NCI-H1048 (cell line): ENCODE measurements at places on chromosomes 2 and 18.
A peak's percentile ranks its signal among the peaks of the same experiment; 100 is the strongest.

DNA sequence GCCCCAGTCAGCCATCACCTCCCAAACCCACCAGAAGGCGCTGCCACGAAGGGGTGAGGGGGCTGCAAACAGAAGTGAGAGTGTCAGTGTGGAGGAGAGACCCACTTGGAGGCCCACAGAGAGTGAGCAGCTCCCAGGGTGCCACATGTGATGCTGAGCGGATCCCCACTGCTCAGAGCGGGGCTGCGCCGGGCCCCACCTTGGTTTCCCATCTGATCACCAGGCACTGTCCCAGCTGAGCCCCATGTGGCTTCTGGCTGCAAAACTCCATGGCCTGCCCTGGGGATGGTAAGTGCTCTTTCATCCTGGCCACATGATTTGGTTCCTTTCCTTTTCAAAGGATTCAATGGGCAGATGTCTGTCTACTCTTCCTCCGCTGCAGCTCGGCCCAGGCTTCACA lies 23.8 kb downstream of the SNORC start:
- DNase-seq = no peak

DNA sequence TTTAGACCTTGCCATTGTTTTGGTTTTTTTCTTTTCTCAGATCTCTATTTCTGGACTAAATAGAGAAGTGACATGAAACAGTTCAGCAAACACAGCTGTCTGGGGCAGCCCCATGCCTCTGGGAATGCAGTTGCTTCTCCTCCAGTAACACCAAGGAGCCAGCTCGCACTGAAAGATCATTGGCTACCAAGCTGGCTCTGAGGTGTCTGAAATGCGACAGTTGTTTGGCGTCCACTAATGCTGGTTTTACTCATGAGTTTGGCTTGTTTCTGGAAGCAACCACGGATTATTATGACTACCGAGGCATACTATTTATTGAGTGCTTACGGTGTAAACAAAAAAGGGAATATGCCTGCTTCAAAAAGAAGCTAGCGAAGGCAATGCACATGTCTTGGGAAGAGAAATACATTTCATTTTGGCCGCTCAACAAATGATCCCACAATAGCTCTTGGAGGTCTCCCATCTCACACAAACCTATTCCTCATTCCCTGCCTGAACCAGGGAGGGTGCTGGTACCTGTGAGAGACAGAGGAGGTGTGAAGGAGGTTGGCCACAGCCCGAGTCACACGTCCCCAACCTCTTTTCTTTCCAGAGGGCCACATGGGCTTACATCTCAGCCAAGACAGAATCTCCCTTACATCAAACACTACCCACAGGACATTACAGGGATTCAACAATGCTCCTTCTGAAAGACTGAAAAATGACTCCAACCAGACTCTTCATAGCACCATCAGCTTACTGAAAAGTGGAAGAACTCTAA lies 37.5 kb upstream of the NEB start:
- DNase-seq = no peak

DNA sequence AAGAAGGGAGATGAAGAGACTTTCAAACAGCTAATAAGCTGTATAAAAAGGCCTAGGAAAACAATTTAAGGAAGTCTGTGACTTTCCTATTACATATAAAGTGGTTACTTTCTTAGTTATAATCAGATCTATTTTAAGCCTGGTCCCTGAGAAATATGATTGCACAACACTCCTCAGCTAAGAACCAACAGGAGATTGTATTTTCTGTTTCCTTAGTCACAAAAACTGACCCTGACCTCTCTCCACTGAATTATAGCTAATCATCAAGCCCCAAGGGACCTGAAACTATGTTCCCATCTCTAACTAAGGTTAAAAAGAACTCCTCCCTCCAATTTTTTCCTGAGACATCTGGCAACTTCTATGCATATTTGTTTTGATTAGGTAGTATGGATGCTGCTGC lies 106.9 kb downstream of the ROCK1 start:
- no peak for DNase-seq

- DNase-seq = no peak
These were observed 100.2 kb upstream of the SNTG2 start for GRCh38 chr2:850429-850828.

- DNase-seq = no peak
These were observed 8.7 kb downstream of the SMAD7 start for GRCh38 chr18:48942086-48942485.

DNA sequence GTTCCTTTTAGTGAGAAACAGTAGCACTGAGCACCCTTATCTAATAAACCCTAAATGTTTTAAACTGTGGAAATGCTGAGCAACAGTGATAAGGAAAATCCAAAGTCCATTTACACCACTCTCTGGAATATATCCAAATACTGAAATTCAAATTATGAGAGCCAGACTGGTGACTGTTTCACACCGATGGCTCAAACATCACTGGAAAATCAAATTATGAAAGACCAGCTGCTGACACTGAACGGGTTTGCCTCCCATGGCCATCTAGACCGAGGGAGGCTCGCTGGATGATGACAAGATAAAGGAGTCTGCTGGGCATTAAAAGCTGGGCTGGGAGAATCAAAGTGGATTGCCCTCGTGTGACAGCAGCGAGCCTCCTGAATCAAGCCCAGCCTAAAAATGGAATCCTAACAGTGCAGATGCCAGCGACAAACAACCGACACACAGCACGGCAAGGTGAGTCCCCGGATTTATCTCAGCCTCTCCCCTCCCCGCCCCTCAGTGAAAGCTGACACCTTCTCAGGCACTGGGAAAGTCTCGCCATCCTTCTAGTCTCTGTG lies 30.3 kb downstream of the SERPINE2 start:
- no peak for DNase-seq

GRCh38 chr2:98730053-98730706 lies 752 bp downstream of the MGAT4A start:
- DNase-seq = peak; percentile 4

- no peak for DNase-seq
These were observed 33.0 kb downstream of the RAB1A start for GRCh38 chr2:65096948-65097347.

GRCh38 chr18:76725445-76725844 lies 96.9 kb upstream of the ZNF236 start:
- no peak for DNase-seq
